ENCODE measurements at places on chromosomes 11 and 22.

GRCh38 chr11:8809939-8810539 is 101.0 kb upstream of the AKIP1 start:
- DNase-seq, result no peak

DNA sequence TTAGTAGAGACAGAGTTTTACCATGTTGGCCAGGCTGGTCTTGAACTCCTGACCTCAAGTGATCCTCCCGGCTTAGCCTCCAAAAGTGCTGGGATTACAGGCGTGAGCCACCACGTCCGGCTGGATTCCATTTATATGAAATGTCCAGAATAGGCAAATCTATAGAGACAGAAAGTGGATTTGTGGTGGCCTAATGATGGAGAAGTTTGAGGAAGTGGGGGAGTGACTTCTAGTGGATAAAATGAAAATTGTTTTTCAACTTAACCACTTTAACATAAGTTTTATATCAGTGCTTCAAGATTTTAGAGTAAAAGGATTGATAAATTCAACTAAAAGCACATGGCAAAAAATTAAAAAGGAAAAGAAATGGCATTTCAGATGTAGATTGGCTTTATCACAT is 66.2 kb downstream of the HIPK3 start:
- no peak for DNase-seq

- no peak for DNase-seq
Measured at GRCh38 chr11:78791254-78791653, 216.6 kb upstream of the NARS2 start.

DNA sequence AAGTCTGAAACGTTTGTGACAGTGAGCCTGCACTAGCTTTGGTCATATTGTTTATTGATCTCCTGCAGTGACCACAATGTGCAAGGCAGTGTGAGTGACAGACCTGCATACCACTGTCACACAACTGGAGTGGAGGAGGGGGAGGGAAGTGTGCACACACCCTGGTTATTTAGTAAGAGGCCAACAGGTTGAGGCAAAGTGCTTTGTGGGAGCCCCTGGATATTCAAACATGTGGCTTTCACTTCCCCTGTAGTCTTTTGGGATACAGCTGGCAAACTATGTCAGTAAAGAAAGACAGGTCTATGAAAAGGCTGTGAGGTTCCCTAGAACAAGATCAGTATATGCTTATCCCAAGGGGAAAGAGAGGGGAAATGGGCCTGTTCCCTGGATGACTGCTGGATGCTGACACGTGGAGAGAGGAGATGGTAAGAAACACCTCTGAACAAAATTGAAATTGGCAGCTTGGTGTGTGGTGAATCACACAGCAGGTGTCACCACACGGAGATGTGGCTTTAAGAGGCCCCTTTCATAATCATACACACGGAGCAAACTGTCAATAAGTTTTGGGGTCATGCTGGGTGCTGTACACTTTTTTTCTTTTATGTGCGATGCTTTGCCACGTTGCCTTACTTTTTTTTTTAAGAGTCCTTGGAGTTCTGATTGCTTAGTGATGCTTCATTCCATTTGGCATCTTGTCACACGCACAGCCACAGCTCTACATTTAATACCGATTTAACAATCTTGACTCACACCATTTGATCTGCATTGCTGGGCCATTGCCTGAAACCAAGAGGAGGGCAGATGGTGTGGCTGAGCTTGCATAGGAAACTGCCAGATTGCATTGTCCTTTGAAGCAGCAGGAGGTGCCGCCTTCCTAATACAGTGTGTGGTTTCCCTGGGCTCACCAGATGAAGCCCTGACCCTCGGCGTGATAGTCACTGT is 11.3 kb downstream of the OSBP2 start:
- DNase-seq, result no peak

- no peak for DNase-seq
Measured at GRCh38 chr11:128238521-128239265, 348.7 kb downstream of the ETS1 start.

GRCh38 chr22:35879351-35879750 is 149.3 kb downstream of the RBFOX2 start:
- no peak for DNase-seq

DNA sequence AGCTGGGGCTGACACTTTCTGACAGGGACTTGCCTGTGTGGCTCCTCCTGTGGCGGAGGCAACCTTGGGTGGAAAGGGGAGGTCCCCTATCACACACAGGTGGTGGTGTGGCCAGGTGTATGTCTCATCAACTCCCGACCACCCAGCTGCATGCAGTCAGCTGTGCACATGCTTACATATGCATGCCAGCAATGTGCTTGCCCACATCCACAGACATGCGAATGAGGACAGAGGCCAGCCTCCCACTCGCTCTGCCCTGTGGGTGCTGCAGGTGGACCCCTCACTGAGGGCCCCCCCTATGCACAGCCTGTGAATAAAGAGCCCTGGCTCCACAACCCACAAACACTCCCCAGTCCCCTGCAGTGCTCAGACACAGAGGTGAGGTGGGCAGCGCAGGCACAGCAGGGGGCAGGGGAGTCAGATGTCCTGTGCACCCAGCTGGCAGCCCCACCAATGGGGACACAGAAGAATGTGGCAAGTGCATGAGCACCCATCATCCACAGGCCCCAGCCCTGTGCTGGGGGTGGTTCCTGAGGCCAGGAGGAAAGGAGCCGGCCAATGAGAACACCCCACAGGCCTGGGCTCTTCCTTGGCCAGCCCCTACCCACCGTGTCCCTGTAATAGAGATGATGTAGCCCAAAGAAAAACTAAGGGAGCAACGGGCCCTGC is 9.5 kb downstream of the GNB1L start:
- DNase-seq, result no peak

- peak; percentile 60 for DNase-seq
Measured at GRCh38 chr11:74870485-74870884, 78.4 kb downstream of the XRRA1 start.
